Naive thymus-derived CD4-positive, alpha-beta T cell (primary cell): ENCODE measurements at places on chromosomes 3 and 15. TPM values are rescaled to one million over a fixed set of nuclear protein-coding genes. Genes with fewer than 3 reads are reported as not detected.

DNA sequence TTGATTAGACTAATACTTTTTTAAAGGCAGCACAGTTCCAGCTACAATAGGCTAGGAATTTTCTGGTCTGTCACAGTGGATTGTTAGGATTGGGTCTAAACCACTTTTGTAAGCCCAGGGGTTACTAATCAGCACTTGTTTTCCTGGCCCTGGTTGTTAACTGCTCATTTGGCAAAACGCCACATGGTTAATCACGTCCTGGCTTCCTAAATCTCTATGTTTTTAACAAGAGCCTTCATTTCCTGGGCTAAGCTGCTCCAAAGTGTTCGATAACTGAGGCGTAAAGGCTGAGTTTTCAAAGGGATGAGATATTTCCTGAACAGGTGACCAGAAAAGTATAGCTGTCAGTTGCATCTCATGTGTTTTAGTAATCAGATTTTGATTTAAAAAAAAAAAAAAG is 38.9 kb upstream of the CLRN1 start:
- H3K27me3 ChIP-seq: peaks cover 3% of the 10 kb centered on the region
- no peak for DNase-seq
- no peak overlapping the region for H3K27ac ChIP-seq
- H3K4me1 ChIP-seq: no peaks in the 10 kb centered on the region

DNA sequence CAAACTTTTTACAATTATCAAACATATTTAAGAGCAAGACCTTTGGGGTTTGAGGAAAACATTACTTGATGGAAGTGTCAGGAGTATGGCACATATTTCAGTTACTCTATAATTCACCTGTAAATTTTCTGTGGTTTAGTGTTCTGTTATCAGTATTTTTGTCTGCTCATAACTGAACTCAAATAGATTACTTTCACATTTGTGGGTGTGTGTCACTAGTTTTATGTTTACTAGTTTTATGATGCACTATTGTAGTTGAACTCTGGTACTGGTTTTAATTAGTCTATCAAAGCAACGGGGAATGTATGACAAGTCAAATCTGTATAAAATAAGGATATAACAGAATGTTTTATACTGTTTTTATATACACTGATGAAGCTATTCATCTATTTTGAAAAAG is 27.2 kb downstream of the OXSM start:
- no peaks in the 10 kb centered on the region for H3K27me3 ChIP-seq
- no peak overlapping the region for H3K27ac ChIP-seq
- no peaks in the 10 kb centered on the region for H3K36me3 ChIP-seq
- no peaks in the 10 kb centered on the region for H3K4me1 ChIP-seq
- DNase-seq: no peak
- no peak overlapping the region for H3K4me3 ChIP-seq

GRCh38 chr3:194275291-194275690 is 75.8 kb downstream of the CPN2 start:
- H3K27me3 ChIP-seq: no peaks in the 10 kb centered on the region
- DNase-seq: no peak

DNA sequence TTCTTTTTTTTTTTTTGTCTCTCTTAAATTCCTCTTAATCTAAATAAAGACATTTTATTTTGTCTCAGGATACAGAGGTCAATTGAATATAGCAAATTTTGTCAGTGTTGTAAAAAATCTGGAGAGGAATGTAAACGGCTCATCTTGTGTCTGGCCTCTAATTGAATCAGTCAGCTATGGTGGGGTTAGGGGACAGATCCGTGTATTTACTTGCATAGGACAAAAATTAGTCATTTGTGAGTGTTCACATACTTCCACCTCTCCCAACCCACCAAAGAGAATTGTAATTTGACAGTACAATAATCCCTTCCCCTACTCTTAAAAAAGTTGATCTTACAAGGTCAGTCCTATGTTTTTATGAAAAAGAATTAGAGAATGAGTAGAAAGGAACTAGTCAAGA is 18.3 kb downstream of the PPARG start:
- no peaks in the 10 kb centered on the region for H3K36me3 ChIP-seq
- H3K4me1 ChIP-seq: no peaks in the 10 kb centered on the region
- DNase-seq: no peak
- H3K27me3 ChIP-seq: no peaks in the 10 kb centered on the region
- H3K27ac ChIP-seq: no peak overlapping the region

DNA sequence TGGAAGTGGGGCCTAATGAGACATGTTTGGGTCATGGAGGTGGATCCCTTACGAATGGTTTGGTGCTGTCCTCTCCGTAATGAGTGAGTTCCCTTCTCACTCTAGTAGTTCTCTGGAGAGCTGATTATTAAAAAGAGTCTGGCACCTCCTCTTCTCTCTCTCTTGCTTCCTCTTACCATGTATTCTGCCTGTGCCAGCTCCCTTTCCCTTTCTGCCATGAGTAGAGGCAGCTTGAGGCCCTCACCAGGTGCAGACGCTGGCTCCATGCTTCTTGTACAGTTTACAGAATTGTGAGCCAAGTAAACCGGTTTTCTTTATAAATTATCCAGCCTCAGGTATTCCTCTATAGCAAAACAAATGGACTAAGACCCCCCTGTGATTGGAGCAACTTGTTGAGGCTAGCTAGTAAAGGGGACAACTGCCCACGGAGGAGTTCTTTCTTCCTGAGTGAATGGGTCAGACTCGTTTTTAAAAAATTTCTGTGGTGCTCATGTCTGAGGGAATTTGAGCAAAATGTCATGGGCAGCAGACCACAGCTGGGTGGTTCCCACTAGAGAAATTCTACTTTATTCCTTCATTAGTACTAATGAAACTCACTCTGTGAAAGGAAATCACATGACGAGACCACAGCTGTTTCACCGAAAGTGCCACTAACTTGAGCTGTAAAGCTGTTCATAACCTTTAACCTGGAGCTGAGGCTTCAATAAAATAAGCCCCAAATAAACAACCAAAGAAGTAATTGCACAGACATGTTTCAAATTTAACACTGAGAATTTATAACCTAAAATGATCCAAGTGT is 210.0 kb downstream of the NFKBIZ start:
- no peaks in the 10 kb centered on the region for H3K36me3 ChIP-seq
- DNase-seq: no peak
- no peak overlapping the region for H3K27ac ChIP-seq
- no peaks in the 10 kb centered on the region for H3K27me3 ChIP-seq
- H3K4me3 ChIP-seq: no peak overlapping the region
- H3K4me1 ChIP-seq: peaks cover 30% of the 10 kb centered on the region

DNA sequence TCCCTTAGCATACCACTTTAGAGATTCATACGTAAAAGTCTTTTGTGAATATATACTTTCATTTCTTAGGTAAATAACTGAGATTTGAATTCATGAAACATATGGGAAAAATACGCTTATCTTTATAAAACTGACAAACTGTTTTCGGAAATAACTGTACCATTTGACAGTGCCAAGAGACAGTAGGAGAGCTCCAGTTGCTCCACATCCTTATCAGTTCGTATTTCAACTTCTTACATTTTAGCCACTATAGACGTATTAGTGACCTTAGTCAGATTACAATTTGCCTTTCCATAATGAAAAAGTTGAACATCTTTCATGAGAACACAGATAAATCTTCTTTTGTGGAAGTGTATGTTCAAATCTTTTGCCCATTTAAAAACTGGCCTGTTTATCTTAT is 133.5 kb downstream of the NR2E3 start:
- H3K4me1 ChIP-seq: no peaks in the 10 kb centered on the region
- H3K4me3 ChIP-seq: no peak overlapping the region
- H3K27ac ChIP-seq: no peak overlapping the region

The ALDH1A3 gene
- not detected for polyA plus RNA-seq

The CGNL1 gene
- polyA plus RNA-seq: not detected
